ENCODE measurements at places on chromosomes 3 and 15. TPM values are rescaled to one million over a fixed set of nuclear protein-coding genes. Genes with fewer than 3 reads are reported as not detected.

INKA1 gene
- 1.7 TPM for total RNA-seq

CHMP2B gene
- 93.1 TPM for total RNA-seq

UACA gene
- 49.5 TPM for total RNA-seq

ESYT3 gene
- 0.68 TPM for total RNA-seq

PDIA3 gene
- total RNA-seq = 284 TPM

RAD51 gene
- total RNA-seq = 18.7 TPM

B3GALNT1 gene
- total RNA-seq = 0.08 TPM

SNX4 gene
- total RNA-seq = 27.8 TPM

CTXND1 gene
- not detected for total RNA-seq

GXYLT2 gene
- total RNA-seq = 1.9 TPM

CADPS gene
- not detected for total RNA-seq

OSTN gene
- not detected for total RNA-seq

PPM1L gene
- 0.84 TPM for total RNA-seq

CGNL1 gene
- total RNA-seq = 2.0 TPM

ALS2CL gene
- total RNA-seq = 6.2 TPM

GASK1A gene
- not detected for total RNA-seq

AMT gene
- not detected for total RNA-seq

ILDR1 gene
- not detected for total RNA-seq

TRIM71 gene
- total RNA-seq = not detected

BCL2A1 gene
- 18.4 TPM for total RNA-seq
